Activated CD4-positive, alpha-beta T cell treated with anti-CD3 and anti-CD28 coated beads for 1 hour (primary cell): ENCODE measurements at places on chromosomes 5 and 9.

DNA sequence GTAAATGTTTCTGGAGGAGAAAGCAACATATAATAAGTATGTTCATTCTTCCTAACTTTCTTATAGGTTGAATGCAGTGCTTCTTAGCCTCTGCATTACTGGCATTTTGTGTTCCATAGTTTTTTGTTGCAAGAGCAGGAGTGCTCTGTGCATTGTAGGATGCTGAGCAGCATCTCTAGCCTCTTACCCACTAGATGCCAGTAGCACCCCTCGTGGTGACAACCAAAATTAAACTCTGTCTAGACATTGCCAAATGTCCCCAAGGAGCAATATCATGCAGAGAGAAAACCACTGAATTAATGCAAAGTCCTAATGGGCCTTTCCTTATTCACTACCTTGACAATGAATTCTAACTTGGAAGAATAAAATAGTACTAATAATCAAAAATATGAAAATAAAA lies 147.0 kb downstream of the GLIS3 start:
- DNase-seq = no peak

DNA sequence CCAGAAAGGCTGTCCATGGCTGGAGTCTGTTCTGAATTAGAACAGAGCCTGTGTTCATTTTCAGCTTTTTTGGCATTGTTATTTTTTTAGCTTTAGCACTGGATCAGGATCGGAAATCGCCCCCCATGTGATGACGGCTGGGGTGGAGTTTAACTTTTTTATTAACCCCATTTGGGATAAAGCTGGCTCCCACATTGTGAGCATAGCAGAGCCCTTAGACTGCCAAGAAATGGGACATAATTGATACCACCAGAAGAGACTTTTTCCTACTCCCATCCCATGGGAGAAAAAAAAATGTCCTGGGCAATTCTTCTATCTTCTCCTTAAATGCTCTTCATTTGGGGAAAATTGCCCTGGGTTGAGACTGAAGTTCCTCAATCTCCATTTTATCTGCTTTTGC lies 52.4 kb downstream of the SLIT3 start:
- DNase-seq = no peak

- DNase-seq = no peak
Observed at GRCh38 chr5:23027331-23027730, 174.2 kb upstream of the CDH12 start.

- no peak for DNase-seq
Observed at GRCh38 chr5:147756566-147756965, 26.0 kb downstream of the JAKMIP2 start.

DNA sequence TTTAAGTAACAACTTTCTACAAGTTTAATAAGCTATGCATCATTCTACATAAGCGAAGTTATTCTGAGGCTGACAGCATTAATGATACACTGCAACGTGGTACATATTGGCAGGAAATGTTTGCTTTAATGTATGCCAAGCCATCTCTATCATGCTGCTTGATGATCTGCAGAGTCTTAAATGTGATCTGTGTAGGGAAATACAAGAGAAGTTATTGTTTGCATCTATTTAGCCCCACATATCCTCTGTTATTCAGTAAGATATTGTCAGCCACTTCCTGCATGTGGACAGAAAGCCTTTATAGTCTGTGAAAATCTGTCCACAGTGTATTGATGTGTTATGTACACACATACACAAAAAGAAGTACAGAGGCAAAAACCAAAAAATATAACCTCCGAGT lies 193.1 kb upstream of the FREM1 start:
- no peak for DNase-seq
